ENCODE measurements at places on chromosomes 4 and X.

DNA sequence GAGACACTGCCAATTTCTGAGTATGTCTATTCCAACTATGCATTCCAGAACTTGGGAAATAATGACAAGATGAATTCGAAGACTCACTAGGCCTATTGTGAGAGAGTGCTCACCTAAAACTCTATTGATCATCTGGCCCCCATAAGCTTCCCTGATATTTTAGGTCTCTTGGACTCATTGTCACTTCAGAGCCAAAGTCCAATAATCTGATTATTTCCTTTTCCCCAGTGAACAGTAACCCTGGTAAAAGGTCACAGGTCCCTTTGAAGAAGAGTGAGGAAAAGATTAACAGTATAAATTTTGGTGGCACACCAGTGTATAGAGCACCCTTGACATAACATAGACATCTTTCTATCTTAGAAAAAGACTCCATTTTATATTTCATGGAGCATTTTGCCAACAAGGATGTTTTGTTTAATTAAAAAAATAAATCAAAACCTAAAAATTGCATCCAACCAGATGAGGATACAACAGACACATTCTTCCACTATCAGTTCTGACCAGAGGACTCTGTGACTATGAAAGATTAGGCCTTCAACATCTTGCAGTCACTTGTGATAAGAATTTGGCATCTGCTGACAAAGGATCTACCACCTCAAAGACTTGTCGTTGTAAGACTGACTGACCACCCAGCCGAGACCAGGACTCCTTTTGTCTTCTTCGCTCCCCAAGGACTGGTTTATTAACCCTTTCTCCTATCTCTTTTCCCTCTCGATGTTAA lies 191.9 kb downstream of the MAB21L2 start:
- no peak for DNase-seq

DNA sequence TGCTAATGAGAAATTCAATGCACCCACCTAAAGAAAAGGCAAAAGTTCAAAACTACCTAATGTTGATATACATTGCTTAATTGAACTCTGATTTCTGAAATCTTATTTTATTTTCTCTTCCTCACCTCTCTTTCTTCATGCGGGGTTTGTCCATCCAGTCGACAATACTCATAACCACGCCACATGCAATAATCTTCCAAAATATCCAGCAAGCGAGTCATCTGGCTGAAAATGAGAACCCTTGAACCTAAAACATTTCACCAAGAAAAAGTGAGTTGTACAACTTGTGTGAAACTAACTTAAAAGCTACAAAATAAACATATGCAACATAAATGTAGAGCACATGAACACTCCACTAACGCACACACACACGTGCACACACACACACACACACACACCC lies 26.7 kb downstream of the SMARCA1 start:
- no peak for DNase-seq

DNA sequence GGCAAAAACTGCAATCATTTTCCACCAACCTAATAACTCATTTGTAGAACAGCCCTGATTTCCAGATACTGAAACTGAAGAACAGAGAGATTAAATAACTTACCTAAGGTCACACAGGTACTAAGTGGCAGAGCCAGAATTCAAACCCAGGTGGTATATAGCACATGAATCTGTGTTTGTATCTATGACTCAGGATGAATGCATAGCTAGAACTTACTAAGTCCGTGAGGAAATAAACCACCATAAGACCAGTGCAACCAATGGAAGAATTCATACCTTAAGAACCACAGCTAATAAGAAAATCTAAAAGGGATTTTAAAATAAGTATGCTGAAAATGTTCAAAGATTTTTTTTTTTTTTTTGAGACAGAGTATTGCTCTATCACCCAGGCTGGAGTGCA lies 1.5 kb upstream of the PLAC1 start:
- DNase-seq: no peak

GRCh38 chr4:79676705-79677104 lies 268.7 kb upstream of the GK2 start:
- DNase-seq: no peak

- no peak for DNase-seq
Measured at GRCh38 chrX:75746891-75747639, 38.0 kb downstream of the MAGEE2 start.

- no peak for DNase-seq
Measured at GRCh38 chrX:108165383-108166111, 74.0 kb downstream of the ATG4A start.

DNA sequence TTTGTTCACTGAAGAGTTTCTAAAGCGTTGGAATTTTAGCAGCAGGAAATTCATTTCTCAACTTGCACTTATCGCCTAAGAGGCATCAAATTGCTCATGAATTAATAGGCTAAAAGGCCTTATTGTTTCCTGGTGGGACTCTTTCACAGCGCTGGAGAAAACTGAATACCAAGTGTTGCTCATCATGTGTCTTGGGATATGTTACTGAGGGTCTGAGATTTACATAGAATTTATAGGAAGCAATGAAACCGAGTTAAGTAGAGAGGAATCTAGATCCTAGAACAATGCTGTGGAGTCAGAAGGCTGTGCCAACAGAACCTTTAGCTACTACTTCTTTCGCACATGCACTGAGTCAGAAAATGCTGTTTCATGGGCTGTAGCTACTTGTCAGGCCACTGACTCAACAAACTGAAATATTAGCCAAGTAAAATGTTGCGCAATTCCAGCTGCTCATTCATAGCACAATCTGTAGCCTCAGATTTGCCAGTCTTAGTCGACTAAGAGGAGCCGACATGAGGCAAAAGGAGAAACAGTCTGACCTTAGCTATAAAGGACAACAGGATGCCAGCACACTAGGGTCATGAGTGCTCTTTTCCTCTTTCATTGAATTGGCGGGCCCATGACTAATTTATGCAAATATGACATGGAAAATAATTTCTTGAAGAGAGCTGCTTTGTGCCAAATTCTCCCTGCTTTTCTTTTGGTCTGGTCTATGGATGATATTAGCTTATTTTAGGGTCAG lies 35.9 kb upstream of the CXCL8 start:
- DNase-seq: no peak

GRCh38 chrX:9122519-9123245 lies 88.8 kb upstream of the FAM9B start:
- no peak for DNase-seq

DNA sequence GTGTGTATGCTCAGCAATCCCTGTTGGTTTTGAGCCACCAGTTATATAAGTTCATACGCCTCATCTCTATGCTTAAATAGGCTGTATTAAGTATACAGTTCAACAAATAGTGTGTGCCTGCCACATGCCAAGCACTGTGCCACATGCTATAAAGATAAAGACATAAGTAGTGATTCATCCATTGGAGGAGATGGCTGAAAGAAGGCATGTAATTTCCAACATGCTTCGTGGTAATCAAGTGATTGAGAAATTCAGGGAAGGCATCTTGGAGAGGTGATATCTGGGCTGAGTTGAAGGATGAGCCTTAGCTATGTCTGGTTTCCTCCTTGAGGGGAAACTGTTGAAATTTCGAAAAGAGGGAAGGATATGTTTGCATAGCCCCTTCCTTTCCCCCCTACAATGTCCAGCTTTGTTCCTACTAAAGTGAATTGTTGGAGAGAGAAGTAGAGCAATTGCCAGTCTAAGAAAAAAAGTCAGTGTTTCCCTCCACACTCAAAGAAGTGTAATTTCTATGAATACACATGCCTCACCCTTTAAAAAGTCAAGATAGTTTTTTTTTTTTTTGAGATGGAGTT lies 96.5 kb downstream of the ARHGAP10 start:
- no peak for DNase-seq

- no peak for DNase-seq
Measured at GRCh38 chr4:53821179-53821851, 230.0 kb upstream of the LNX1 start.

- DNase-seq: no peak
Measured at GRCh38 chrX:23383411-23383810, 48.8 kb downstream of the PTCHD1 start.

- DNase-seq: no peak
Measured at GRCh38 chr4:87872028-87872427, 39.3 kb downstream of the MEPE start.

DNA sequence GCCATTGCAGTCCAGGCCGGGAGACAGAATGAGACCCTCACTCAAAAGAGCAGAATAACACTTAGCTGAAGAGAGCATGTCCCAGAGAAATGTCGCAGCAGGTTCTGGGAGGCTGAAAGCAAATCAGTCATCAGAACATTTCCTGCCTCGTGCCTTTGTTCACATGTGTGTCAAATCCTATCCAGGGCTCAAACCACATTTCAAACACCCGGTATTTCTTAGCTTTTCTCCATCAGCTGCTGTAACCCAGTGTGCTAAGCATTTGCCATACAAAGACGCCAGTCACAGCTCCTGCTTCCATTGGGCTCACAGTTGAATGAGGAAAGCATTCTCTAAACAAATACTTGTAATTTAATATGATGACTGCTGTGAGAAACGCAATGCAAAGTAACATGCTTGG lies 6.0 kb downstream of the PALLD start:
- no peak for DNase-seq

- no peak for DNase-seq
Measured at GRCh38 chr4:184287697-184288255, 70.1 kb upstream of the ENPP6 start.

DNA sequence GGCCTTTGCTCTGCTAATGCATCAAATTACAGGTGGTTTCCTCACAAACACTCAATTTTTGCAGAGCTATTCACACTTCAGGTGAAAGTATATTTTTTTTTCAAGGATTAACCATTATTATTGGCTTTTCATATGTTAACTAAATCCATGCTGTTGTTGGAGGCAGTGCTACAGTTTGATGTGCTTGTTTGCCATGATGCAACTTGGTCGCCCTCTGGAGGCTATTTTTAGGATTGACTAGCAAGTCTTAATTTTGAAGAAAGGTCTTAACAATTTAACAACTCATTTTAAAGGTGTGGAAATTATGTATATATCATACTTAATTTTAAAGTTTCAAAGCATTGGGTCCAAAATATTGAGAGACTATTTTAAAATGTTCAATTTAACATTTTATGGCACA lies 168.8 kb upstream of the FAM47A start:
- no peak for DNase-seq

DNA sequence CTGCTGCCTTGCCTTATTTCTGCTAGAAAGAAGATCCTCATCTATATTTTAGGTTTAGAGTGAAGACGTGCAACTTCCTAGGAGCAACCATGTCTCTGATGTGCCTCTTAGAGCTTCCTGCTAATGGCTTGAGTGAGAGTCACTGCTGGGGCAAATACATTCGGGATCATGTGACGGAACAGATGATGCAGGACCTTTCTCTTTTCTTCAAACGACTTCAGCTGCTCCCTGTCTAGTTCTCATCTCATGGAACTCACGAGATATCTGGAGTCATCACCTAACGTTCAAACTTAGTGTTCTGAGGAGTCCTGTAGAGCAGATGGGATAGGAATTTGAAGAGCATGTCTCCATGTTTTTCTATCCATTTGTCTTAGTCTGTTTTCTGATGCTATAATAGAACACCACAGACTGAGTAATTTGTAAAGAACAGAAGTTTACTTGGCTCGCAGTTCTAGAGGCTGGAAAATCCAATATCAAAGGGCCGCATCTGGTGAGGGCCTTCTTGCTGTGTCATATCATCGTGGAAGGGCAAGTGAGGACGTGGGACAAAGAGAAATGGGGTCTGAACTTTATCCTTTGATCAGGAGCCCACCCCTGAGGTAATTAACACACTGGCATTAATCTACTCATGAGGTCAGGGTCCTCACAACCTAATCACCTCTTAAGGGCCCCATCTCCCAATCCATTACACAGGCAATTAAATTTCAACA lies 43.5 kb upstream of the SCRG1 start:
- DNase-seq: no peak

GRCh38 chrX:42818151-42818921 lies 40.4 kb upstream of the PPP1R2C start:
- no peak for DNase-seq

DNA sequence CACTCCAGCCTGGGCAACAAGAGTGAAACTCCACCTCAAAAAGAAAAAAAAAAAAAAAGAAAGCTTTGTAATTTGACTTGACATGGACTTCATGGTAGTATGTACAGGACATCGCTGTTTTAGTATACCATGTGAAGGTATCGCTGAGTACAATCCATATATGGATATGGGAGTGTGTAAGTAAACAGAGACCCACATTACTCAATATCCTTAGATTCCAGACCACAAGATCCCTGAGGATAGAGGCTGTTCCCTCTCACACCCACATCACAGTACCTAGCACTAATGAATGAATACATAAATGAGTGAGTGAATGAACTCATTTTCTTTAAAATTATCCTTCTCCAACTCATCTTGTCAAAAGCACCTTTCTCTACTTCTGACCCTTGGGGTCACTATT lies 8.4 kb upstream of the RPS3A start:
- DNase-seq: no peak

DNA sequence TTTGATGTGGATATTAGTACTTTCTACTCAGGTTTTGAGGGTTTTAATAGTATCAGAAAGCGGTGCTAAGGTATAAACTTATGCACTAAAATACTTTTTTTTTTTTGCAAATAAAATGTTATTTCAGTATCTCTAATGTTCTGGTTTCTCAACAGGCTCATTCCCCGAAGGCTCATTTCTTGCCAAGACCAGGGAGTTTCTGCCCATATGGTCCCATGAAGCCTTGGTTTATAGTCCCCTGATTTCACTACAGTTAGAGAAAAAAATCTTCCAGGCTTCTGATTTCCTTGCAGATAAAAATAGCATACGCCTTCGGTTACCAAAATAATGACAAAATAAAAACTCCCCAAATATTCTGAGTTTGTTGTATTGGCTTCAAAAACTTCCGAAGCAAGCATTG lies 814.2 kb upstream of the PABPC4L start:
- DNase-seq: no peak
